Head of caudate nucleus (tissue), 42 donors: ENCODE measurements at places on chromosomes 6 and 20.

- DNase-seq = no peak
Observed at GRCh38 chr6:28003059-28003458, 46.0 kb downstream of the OR2B6 start.

DNA sequence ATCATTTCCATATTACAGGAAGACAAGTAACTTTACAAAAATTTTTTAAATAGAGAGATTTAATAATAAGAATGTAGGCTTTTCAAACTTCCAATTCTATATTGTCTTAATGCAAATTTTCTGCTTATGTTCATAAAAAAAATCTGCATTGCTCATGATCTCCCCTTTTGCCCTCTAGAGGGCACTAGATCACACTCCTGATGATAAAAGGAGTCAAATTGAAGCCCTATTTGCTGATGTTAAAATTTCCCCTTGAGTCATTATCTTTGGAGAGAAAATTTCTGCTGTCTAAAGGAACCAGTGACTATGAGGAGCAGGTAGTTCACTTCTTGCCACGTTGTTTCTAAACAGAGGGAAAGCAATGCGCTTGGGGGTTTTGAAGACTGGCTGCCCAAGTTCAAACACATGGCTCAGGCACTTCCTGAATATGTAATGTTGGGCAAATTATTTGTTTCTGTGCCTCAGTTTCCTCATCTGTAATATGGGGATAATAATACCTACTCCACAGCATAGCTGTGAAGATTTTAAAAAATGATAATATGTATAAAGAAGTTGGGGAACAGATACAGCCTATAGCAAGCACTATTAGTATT lies 874.2 kb downstream of the TFAP2A start:
- no peak for DNase-seq

- DNase-seq = no peak
Observed at GRCh38 chr20:45114465-45115385, at the start of gene WFDC5. TSS of gene WFDC5 (minus strand) at chr20:45115174. CDS start at chr20:45115083, 91 bp downstream.

DNA sequence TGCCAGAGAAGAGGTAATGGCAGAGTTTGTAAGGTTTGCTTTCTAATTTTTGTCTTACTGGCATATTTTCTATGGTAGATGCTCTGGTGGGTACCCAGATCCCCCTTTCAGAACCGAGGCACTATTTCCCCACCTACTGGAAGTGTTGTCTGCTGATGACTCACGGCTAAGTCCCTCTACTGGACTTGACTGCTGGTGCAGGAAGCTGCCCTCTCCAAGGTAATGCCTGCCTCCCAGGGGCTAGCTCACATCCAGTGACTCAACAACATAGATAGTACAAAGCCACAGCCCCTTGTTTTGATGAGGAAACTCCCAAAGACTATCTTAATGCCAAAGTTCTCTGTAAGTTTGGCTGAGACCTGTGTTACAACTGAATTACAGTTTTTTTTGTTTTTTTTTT lies 285.4 kb upstream of the FLRT3 start:
- DNase-seq = no peak

GRCh38 chr20:60589623-60590022 lies 631.4 kb downstream of the CDH26 start:
- no peak for DNase-seq

DNA sequence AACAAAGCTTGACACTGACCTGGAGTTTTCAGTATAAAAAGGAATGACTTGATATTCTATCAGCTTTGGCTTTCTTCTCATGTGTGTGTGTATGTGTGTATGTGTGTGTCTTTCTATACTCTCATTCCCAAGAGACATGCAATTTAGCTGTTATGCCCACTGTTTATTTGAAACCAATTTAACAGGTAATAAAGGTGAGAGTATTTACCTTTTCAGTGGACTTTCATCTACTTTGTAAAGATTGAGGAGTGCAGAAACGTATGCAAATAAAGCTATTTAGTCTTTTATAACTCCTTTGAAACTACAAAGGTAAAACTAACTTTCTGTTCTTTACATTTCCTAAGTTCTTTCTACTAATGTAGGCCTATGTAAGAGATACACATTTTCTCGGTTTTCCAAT lies 103.5 kb upstream of the HS3ST5 start:
- DNase-seq = no peak
